H7 (cell line): ENCODE measurements at places on chromosomes 11 and 22. TPM values are rescaled to one million over a fixed set of nuclear protein-coding genes. Genes with fewer than 3 reads are reported as not detected.

- no peak for DNase-seq
Observed at GRCh38 chr22:46876357-46876934, 114.0 kb downstream of the TBC1D22A start.

DNA sequence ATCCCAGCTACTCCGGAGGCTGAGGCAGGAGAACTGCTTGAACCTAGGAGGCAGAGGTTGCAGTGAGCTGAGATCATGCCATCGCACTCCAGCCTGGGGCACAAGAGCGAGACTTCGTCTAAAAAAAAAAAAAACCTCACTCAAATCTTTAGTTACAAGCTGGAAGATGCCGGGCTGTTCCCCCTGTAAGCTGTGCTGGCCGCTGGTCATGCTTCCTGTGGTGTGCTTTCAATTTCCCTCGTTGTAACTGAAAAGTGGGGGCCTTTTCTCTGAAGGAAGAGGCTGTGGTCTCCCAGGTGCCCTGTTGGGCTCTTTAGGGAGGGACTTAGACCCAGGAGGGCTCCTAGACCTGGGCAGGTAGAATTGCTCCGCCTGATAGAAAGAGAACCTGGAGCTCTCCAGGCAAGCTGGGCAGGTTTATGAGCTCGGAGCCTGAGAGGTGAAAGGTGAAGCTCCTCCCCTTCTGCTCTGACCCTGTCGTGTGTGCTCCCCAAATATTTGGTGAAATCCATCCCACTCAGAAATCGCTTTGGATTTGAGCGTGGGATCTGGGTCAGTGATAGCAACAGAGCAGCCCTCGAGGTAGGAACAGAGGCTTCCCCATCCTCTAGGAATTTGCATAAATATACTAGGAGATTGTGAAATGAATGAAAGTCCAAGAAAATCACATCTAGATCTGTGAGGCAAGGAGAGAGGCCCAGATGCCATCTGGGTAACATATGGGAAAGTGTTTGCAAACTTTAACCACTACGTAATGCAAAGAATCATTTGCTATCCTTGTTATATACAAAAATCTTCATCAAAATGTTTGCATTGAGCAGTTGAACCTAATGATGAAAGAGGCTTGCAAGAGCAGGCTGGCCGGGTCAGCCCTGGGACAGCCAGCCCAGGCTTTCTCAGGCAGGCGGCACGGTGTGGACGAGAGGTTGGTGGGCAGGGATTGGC, 154.3 kb downstream of the FBXO7 start:
- peak; percentile 33 for DNase-seq

GRCh38 chr22:42682113-42682851, 33.1 kb upstream of the CYB5R3 start:
- DNase-seq, result peak; percentile 39

Gene ENTHD1
- not detected in 2 replicates for total RNA-seq

DNA sequence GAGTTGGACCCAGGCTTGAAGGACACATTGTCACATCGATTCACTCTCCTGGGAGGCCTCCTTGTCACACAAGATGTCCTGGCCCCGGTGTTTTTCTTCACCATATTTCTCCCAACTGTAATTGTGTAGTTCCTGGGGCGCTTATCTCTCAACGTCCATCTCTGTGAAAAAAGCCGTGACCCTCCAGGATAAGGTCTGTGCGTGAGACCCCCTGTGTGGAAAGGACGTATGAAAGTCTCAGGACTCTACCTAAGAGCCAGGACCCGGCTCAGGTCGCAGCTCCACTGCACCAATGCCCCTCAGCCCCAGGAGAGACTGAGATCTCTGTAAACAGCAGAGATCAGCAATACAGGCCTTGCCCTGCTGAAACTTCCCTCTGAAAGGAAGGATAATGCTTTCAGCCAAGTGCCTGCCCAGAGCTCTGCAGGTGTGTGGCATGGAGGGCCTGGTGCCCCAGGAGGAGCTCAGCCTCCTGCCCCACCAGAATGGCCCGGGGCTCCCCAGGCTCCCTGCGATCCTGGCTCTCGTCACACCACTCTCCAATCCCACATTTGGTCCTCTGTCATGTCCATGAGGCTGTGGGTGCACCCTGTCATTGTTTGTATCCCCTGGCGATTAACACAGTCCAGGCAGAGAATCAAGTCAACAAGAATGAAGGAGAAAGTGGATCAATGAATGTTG, 119.2 kb upstream of the TMEM45B start:
- no peak for DNase-seq

DNA sequence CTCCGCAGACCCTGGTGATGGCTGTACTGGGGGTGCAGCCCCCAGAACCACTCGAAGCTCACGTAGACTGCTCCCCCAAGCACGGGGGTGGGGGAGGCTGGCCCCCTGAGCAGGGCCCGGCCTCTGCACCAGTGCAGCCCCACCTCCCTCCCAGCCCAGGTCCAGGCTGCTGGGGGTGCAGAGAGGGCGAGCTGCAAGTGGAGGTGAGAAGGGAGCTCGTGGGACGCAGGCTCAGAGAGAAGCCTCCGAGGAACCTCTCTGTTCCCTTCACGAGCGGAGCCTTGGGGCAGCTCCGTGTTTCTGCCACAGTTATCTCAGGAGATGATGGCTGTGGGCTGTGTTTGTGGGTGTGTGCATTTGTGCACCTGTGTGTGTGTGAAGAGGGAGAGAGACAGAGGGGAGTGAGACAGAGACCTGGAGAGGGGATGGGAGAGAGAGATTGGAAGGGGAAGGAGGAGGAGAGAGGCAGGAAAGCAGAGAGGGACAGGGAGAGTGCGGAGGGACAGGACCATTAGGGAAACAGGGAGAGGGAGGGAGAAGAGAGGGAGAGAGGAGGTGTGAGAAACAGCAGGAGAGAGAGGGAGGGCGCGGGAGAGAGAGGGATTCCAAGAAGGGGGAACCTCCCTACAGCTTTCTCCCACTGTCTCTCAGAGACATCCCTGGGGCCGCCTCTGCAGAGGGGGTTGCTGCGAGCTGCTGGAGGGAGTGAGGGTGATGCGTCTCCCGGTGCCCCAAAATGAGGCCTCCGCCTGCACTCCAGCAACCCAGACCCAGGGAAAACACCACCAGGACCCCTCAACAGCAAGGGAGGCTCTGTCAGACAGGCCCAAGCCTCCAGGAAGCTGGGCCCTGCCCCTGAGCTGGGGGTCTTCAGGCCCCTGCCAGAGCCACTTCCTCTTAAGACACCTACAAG, 1488.6 kb downstream of the BRD1 start:
- DNase-seq, result peak; percentile 64

- peak; percentile 33 for DNase-seq
Observed at GRCh38 chr11:79377406-79377805, 63.4 kb downstream of the TENM4 start.

DNA sequence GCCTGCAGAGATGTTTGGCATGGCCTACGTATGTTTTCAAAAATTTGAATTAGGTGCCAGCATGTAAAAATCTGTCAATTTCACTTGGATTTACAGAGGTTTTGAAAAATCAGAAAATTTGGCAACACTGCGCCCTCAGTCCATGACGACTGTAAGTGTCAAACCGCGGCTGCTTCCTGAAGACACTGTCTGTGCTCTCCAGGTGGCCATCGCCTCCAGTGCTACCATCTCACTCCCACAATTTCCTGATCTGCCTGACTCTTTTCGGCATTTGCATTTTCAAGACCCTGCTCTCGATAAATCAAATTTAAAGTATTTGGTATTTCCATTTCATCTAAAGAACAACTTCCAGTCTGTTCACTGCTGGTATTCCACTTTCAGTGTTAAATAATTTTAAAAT, 34.6 kb downstream of the VSIG10L2 start:
- DNase-seq, result peak; percentile 7
